ENCODE measurements at places on chromosomes 13 and 19.

DNA sequence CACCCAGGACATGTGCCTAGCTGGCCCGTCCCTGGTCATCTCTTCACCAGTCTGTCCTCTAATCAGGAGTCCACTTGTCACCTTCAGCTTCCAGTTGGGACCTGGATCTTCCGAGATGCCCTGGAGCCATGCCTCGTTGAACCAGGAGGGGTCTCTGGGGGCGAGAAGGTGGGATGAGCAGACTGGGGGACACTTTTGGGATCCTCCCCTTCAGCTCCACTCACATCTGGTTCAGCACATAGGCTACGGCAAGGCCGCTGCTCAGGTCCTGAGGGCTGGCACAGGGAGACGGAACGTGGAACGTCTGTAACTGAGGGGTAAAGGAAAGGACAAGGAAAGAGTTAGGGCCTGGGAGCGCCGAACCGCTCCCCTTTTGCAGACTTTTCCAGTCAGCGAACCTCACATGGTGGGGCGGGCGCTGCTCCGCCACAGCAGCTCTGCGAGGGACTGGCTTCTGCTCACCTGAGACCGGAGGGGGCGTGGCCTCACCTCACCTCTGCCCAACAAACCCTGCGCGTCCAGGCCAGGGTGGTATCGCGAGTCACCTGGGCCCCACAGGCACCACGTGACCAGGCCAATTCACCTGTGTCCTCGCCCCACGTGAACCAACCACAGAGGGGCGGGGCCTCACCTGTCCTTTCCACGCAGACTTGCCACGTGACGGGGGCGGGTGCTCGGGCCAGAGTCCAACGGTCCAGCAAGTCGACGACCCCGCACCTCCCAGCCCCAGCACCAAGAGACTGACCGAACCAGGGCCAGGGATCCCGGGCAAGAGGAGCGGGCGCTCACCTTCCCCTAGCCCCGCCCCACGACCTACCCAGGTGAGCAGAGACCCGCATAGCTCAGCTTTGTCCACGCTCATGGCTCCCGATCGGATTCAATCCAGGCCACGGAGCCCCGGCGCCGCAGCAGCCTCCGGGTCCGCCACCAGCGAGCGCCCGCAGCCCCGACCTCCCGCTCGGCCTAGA is at the start of gene HOOK2:
TSS of gene HOOK2 (minus strand) at position 965 of the 968 bp plus-strand sequence. CDS start at position 862, 103 bp downstream.
- DNase-seq, result no peak

GRCh38 chr13:42328672-42329071 is 56.7 kb downstream of the AKAP11 start:
- DNase-seq, result no peak

DNA sequence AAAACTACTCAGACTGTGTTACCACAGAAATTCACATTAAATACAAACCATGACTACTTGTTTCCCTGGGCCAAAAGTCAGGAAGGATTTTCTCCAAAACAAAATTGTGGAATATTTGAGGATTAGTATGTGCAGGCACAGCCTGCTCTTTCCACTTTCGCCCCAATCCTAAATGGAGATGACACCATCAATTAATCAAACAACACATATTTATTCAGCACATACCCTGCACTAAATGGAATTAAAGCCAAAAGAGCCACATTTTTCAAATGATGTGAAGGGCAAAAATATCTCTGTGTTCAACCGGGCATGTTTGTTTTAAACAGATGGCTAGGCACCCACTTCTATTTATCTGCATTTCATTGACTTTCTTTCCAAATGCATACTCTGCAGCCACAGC is 523.1 kb downstream of the DCT start:
- DNase-seq, result no peak

DNA sequence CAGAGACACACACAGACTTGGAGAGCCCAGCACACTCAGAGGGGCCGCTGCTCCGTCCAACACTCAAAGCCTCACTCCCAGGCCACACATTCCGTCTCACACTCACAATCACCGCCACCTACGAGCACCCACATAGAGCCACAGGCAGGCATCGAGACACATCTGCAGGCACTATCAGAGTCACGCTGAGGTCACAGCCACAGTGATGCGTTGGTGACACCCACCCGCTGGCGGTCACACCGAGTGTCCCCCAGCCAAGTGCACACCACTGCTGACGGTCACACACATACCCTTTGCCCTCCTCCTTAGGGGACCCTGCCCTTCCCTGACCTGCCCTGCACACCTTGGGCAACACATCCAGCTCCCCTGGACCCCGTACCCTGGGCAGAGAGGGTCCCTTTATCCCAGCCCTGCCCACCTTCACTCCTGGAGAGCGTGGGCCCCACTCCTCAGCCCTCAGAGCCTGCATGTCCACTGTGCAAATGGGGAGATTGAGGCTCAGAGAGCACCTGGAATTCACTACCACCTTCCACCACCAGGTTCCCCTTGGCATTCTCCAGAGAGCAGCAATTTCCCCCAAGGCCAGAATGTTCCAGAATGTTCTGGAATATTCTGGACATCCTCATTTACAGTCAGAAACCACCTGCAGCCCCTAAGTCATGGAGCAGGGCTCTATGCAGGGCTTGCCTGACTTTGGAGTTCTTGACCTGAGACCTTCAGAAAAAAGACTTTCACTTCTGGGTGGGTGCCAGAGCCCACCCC is 5.4 kb downstream of the FUT5 start:
- DNase-seq, result no peak

- DNase-seq, result no peak
These were observed 23.2 kb upstream of the MAB21L1 start for GRCh38 chr13:35499676-35500075.

GRCh38 chr13:24042710-24043440 is 117.6 kb upstream of the SPATA13 start:
- DNase-seq, result no peak

- peak; percentile 55 for DNase-seq
These were observed at the start of gene NAT14 for GRCh38 chr19:55484593-55485438. NAT14 (plus strand) TSS chr19:55485188; CDS start chr19:55485709, 521 bp downstream.

- no peak for DNase-seq
These were observed 238.3 kb upstream of the MAB21L1 start for GRCh38 chr13:35714588-35715377.

DNA sequence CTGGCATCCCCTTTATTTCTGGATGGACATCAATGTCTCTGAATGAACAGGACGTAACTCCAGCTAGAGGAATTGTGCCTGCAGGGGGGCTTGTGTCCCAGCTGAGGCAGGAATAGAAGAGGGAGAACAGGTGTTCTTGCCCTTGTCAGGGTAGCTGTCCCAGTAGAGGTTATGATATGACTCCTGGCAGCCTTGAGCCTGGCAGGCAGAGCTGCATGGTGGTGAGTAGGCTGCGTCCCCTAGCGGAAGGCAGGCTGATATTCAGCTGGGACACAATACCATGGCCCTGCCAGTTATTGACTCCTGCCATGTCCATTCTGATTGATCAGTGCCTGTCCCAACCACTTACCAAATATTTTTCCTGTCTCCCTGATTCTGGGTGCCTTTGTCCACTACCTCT is 197.2 kb downstream of the RAP2A start:
- DNase-seq, result no peak

DNA sequence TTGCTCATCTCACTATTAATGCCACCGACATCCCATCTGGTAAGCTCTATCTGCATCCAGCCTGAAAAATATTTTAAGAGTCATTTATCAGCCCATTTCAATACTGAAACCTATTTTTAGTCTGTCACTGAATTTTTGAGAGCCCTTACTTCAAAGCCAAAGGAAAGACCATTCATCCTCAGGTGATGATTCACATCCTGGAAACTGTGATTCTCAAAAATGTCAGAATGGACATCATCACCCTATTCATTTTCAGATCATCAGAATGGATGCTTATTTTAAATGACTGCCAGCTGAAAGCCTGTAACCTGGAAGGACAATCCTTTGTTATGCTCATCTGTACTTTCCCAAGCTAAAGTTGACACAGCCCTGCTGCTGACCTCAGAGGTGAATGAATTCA is 27.0 kb downstream of the TNFSF11 start:
- DNase-seq, result no peak

- DNase-seq, result no peak
These were observed 23.4 kb downstream of the PCCA start for GRCh38 chr13:100112186-100112838.

DNA sequence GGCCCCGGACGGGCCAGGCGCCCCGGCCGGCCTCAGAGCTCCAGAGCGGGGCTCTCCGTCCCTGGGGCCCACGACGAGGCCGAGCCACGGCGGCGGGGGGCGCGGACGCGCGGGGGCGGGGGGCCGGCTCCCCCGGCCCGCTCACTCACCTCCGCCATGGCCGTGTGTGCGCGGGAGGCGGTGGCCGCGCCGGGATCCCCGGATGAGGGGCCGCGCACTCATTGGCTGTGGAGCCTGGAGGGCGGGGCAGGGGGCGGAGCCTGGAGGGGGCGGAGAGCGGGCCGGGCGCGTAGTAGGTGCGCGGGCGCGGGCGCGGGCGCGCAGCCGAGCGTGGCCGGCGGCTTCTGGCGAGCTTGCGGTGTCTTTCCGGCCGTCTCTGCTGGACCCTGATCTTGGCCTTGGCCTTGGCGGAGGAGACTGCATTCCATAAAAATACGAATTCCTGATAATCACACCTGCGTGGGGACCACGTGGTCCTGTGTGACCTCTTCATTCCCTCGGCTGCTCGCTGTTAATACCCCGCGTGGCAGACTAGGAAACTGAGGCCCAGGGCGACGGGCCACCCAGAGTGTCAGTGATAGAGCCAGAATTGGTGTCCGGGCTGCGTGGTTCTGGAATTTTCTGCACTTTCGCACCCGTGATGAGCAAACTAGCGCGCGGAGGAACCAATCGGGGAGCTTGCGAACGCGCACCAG is at the start of gene MIER2:
TSS of gene MIER2 (minus strand) at position 172 of the 695 bp plus-strand sequence. CDS start at position 158, 14 bp downstream.
- DNase-seq, result peak; percentile 55

DNA sequence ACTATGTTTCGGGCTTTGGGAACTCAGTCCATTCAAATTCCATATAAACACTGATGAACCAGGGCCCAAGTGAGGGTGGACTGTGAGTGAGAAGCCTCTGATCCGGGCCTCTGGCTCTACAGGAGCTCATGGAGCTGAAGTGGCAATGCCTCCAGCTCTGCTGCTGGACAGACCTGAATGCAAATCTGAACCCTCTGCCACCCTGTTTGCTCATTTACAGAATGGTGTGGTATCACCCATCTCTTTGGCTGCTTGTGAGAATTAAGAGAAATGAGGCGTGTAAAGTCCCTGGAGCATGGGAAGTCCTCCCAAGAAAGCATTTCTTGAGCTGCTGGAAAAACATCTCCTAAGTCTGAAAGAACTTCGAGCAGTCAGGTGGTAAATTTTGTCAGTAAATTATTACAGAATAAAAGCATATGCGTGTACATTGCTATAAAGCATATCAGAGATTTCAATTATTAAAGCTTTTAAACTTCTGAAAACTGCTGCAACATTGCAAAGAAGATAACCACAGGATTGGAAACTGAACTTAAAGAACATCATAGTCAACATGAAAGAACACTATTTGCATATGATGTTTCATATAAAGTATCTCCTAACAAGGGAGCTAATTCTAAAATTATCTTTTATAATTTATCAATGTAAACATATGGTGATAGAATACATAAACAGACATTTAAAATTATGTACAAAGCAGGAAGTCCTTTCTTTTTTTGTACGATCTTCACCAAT is 369.0 kb downstream of the UQCRFS1 start:
- DNase-seq, result no peak

- DNase-seq, result no peak
These were observed 11.6 kb downstream of the ATP4B start for GRCh38 chr13:113646376-113646775.

GRCh38 chr13:110070511-110071120 is 236.3 kb downstream of the COL4A1 start:
- DNase-seq, result no peak

DNA sequence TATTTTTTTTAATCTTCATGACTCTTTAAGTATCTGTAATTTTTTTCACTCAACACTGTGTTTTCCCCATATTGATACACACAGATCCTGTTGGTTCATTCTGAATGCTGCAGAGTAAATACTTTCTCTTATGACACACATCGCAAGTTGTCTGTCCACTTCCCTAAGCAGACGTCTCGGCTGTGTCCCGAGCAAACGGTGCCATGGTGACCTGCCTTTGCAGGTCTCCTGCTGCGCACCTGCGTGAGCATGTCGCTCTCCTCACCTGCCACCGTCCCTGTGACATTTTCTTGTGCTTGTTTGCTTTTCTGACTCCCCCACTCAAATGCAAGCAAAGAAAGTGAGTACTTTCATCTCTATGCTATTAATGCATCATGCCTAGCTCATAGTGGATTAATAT is 57.8 kb downstream of the CCDC70 start:
- DNase-seq, result no peak

DNA sequence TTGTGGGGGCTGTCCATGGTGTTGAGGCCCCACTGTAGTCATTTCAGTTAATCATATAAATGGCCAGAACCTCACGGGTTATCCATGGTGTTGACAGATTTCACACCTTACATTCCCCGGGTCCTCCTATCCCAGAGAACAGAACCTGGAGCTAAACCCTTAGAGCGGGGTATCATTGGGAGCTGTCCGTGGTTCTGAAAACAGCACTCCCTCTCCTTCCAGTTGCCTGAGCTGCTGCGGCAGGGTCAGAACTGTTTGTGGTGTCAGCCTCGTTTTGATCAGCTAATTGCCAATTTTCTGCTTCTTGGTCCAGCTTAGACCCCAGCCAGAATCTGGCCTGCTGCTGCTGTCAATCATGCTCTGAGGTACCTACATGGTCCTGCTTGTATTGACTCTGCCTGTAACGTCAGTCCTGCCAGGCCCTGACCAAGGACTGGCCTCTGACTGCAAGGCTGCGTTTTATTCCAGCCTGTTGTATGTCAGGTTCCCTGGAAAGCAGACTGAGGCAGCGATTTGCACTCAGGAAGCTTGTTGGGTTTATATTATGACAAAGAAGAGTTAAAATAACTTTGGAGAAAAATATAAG is 55.8 kb upstream of the KCTD15 start:
- DNase-seq, result no peak

GRCh38 chr19:47719047-47719859 is 6.0 kb downstream of the EHD2 start:
- DNase-seq, result no peak

DNA sequence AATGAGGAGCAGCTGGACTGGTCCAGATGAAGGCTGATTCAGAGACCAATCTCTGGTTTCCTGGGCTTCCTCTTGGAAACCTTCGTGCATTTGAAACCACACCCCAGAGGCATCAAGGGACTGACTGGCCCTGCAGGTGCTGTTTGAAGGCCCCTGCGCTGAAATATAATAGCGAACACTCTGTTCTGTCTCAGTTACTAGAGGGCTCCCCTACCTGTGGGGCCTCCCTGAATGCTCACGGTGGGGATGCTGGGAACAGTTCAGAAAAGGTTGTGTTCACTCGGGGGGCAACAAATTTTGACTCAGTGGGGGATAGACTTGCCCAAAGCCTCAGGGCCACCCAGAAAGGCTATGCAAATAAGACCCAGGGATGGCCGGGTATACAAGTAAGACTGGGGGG is 6.4 kb downstream of the CCDC8 start:
- DNase-seq, result no peak
